ENCODE measurements at places on chromosomes 5 and 9.

GRCh38 chr9:74303945-74304344 lies 193.2 kb upstream of the RORB start:
- DNase-seq: no peak

- DNase-seq: no peak
Observed at GRCh38 chr5:139588962-139589361, 27.8 kb downstream of the UBE2D2 start.

- no peak for DNase-seq
Observed at GRCh38 chr5:9831823-9832222, 201.7 kb upstream of the TAS2R1 start.

- peak; percentile 8 for DNase-seq
Observed at GRCh38 chr9:113807173-113808061, 68.7 kb upstream of the ZNF618 start.

GRCh38 chr9:4840018-4840417 lies 47.3 kb downstream of the RCL1 start:
- no peak for DNase-seq

DNA sequence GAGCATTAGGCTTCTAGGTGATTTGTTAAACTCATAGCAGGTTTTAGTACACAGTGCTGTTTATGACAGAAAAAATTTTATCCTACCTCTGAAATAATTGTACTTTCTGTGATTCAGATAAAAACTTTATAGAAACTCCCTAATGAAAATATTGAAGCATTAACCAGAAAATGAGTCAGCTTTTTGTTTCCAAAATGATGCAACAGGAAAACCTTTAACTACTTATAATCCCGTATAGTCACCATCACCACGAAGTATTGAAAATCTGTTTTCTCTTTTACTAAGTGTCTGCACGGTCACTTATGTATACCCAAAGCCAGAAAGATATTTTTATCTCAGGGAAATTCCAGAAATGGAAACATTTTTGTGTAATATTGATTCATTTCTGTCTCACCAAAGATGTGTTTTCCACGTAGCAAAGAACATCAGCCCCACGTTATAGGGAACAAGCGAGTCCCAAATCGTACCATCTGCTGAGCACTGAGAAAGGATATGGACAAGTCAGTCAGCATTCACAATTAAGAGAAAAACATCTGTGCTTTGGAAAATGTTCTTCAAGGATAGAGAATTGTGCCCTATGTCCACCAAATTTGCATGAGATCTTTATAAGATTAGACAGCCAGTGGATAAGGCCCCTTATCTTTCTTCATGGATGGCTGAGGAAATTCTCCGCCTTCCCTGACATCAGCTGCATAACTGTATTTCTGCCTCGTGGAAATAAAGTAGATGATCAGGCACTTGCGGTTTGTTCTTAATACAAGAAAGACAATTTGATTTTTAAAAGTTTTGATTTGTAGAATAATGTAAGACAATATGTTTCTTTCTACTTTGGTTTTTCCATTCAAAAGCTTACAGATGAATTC lies 41.9 kb downstream of the TNFAIP8 start:
- no peak for DNase-seq

- no peak for DNase-seq
Observed at GRCh38 chr9:20512636-20513035, 109.7 kb downstream of the MLLT3 start.

DNA sequence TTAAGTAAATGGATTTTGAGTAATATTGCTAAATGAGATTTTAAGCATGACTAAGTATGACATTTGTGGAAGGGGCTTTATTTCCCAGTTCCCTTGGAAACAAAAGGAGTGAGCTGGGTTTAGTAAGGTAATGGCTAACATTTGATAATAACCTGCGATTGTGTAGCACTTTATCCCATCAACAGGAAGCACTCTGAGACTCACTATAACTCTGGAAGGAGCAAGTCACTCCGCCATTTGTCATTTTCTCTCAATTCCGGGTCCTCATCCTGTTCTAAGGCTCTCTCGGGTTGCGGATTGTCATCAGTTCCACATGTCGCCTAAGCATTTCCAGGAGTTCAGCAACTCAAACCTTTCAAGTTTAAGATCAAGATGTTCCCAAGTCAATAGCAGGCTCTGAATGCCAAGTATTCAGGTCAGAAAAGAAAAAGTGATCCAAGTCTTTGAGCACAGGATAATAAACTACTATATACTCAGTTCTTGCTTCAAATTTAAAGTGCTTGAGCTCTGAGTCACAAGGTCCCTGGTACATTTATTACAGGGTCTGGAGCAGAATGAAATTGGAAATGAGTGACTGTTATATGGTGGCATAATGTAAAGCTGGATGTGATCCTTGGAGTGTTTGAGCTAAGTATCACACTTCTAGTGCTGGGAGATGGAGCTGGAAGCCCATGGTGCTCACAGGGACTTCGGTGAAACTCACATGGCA lies 39.3 kb downstream of the CAPSL start:
- DNase-seq: no peak

DNA sequence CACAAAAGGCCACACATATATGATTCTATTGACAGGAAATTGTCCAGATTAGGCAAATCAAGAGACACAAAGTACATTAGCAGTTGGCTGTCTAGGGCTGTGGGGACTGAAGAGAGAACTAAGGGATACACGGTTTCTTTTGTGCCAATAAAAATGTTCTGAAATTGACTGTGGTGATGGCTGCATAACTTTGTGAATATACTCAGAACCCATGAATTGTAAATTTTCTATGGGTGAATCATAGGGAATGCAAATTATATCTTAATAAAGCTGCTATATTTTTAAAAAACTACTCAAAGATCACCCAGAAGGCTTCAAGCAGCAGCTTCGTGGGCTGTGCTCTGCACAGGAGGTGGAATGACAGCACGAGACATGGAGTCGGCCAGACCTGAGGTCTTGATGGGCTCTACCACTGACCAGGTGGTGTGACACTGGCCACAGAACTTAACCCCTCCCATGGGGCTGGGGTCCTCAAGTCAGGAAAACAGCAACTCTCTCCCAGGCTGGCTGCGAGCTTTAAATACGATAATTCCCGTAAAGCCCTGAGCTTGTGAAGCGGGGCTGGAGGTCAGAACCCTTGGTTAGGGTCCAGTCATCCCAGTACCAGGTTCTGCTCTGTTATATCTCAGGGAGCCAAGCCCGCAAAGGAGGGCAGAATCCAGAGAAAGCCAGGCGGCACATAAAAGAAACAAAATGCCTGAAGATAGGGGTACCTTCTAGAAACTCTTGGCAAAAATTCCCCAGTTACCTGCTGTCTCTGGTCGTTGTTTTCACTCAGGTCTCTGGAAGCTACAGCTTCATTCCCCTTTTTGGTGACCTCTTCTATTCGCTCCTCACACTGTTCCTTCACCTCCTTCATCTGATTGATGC lies 59.1 kb downstream of the GOLM1 start:
- no peak for DNase-seq

DNA sequence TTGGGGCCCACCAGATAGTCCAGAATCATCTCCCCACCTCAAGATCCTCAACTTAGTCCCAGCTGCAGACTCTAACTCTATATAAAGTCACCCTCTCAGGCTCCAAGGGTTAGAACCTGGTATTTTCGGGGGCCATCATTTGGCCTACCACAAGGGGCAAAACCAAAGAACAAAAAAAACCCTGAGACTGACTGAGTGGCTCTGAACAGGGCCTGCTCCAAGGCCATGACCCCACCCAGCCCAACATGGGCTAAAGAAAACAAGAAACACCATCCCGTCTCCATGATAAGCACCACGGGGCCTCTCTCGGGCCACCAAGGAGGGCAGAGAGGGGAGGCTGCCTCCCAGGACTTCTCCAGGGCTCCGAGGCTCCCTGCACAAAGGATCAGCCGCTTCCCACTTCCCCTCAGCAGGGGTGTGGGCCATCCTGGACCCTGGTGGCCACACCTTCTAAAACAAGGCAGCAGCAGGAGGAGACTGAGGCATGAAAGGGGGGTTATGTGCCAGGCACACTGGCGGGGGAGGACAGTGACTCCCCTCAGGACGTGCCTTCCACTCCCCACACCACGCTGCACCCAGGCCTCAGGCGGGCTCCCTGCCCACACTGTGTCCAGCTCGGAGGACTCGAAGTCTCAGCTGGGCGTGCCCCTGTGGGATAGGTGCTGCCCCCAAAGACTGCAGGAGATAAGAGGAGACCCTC lies 51.5 kb downstream of the SEMA4D start:
- DNase-seq: no peak

GRCh38 chr5:76729373-76730290 lies 13.7 kb downstream of the F2R start:
- DNase-seq: no peak

GRCh38 chr9:124661271-124661670 lies 109.8 kb downstream of the NR6A1 start:
- DNase-seq: no peak

DNA sequence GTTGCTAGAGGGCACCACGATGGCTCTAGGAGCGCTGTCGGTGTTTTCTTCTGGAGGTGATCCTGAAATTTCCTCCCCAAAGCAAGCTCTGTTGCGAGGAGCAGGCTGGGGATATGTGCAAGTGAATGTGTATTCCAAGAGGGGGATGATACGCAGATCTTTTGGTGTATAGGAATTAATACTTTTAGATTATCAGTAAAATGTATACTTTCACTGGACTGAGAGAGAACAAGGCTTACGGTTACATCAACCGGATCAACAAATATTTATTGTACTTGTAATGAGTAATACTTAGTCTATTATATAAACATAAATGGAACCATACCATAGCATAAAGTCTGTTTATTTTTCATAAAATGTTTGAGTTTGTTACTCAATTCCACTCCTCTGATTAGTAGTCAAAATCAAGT lies 632 bp upstream of the PRKAA1 start:
- DNase-seq: no peak

DNA sequence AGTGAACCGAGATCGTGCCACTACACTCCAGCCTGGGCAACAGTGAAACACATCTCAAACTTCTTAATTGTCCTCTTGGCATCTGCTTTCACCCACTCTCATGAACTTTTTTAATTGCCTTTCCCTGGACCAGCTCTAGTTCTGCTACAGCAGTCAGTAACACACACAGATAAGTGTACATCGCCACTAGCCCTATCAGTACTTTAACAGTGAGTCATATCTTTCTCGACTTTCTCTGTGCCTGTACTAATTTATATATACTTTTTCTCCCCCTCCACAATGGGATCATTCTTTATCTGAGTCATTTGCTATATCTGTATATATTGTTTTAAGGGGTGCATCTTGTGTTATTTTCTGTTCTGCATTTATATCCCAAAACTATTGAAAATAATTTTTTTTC lies 6.7 kb downstream of the CDC37L1 start:
- DNase-seq: no peak

DNA sequence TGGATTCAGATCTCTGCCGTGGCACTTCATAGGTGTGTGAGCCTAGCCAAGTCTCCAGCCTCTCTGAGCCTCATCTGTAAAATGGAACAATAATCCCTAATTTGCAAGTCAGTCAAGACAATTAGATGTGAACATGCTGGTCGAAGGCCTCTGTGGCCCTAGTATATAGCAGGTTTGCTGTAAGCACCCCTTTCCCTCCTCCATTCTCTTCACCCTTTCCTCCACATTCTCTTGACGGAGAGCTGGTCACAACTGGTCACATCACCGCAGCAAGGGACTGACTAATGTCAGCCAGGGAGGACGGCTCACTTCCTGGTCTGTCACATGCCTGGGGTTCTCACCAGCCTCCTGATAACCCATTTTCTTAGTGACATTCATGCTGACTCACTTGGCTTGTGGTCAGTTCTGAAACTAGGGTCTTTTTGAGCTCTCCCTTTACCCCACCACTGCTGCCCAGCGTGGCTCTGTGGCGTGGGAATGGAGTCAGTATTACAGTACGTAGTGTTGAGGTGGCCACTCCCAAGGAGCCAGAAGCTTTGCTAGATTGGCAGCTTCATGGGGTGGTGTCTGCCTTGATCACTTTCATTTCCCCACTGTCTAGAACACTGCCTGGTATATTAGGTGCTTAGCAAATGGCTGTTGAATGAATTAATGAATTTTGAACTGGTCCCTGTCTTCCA lies 47.8 kb downstream of the ERGIC1 start:
- DNase-seq: no peak

DNA sequence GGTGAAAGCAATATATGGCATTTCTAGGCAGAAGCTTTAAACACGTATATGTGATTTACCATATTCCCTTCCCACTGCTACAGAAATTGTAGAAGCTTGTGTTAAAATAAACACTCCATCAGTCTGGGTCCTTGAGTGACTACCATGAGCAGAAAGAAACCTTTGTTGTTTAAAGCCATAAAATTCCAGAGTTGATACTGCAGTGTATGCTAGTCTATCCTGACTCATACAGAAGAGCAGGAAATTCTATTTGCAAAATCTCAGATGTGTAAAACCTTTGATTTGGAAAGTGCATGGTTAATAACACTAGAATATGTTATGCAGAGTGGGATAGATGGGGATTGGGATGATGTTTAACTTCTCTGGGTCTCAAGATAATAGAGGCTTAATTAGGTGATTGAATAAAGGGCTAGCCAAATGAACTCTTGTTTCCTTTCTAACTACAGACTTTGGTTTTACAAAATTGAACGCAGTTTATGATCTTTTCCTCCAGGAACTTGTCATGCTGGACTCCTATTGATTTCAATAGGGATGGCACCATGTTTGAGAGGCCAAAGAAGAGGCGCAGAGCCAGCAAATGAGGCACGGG lies 282.7 kb upstream of the VLDLR start:
- DNase-seq: no peak

GRCh38 chr5:54518146-54518817 lies 723 bp downstream of the SNX18 start:
- peak; percentile 40 for DNase-seq

DNA sequence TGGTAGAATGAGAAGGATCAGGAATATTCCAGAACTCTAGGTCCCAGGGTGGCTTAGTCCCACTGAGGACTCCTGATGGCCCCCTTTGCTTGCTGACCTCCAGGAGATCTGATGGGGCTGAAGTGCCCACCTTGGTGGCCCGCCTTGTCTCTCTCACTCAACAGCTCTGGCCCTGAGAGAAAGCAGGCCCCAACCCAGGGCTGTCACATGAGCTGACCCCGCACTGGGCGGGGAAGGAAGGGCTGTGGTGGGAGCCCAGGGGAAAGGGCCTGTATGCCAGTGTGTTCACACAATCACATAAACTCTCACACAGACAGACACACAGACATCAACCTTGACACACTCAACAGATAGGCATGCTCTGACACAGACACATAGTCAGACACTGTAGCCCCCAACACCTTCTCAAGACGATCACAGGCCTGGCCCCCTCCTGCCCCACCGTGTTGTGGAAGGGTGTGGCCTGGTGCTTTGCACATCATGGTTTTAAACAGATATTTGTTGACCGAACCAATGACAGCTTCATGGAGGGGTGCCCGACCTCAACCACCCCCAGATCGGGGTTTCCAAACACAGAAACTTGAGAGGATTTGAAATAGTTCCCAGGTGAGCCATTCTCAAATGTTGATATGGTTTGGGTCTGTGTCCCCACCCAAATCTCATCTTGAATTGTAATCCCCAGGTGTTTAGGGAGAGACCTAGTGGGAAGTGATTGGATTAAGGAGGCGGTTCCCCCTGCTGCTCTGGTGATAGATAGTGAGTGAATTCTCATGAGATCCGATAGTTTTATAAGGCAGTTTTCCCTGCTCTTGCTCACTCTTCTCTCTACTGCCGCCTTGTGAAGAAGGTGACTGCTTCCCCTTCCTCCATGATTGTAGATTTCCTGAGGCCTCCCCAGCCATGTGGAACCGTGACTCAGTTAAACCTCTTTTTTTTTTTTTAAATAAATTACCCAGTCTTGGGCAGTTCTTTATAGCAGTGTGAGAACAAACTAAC lies 48.5 kb upstream of the HAND1 start:
- no peak for DNase-seq

GRCh38 chr9:108787690-108788048 lies 68.1 kb downstream of the ACTL7B start:
- no peak for DNase-seq

- DNase-seq: no peak
Observed at GRCh38 chr5:97026721-97027120, 90.8 kb downstream of the LNPEP start.

Data from activated CD8-positive, alpha-beta memory T cell treated with anti-CD3 and anti-CD28 coated beads for 1 hour (primary cell).